Stimulated activated CD4-positive, alpha-beta T cell treated with anti-CD3 and anti-CD28 coated beads, Interleukin-4, amount 100 ng/mL, for 48 hours (primary cell): ENCODE measurements at places on chromosomes 7 and 10.

GRCh38 chr7:836429-836828 lies 4.2 kb downstream of the SUN1 start:
- DNase-seq = no peak

GRCh38 chr10:7082967-7083366 lies 327.9 kb downstream of the SFMBT2 start:
- no peak for DNase-seq

- no peak for DNase-seq
These were observed 36.9 kb downstream of the MET start for GRCh38 chr7:116708861-116709260.

DNA sequence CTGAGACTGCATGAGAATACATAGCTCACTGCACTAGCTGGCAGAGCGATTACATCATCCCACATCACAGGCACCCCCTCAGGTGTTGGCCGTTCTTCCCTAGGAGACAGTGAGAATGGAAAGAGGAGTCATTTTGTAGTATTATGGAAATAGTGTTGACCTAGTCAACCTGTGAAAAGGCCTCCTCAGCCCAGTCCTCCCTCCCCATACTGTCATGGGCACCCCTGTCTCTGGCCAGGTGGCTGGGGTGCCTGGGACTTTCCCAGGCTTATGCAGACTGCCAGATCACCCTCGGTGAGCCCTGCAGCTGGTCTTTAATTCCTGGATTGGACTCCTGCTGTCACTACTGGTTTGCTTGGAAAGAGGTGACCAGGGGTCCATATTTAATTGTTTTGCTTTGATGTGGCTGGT lies 4.0 kb downstream of the INPP5A start:
- no peak for DNase-seq

- DNase-seq = no peak
These were observed 36.8 kb downstream of the AVL9 start for GRCh38 chr7:32532086-32532485.

GRCh38 chr7:96418581-96418980 lies 96.7 kb upstream of the SLC25A13 start:
- no peak for DNase-seq

DNA sequence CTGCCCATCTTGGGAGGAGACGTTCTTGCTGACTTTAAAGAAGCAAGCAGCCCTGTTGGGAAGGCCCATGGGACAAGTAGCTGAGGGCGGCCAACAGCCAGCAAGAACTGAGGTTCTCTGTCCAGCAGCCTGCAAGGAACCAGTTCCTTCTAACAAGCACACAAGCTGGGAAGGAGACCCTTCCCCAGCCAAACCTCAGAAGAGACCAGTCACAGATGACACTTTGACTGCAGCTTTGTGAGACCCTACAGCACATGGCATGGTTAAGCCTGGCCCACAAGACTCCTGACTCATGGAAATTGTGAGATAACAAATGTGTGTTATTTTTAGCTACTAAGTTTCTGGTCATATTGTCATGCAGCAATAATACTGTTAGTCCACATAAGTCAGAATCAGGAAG lies 99.9 kb downstream of the PRLHR start:
- no peak for DNase-seq

DNA sequence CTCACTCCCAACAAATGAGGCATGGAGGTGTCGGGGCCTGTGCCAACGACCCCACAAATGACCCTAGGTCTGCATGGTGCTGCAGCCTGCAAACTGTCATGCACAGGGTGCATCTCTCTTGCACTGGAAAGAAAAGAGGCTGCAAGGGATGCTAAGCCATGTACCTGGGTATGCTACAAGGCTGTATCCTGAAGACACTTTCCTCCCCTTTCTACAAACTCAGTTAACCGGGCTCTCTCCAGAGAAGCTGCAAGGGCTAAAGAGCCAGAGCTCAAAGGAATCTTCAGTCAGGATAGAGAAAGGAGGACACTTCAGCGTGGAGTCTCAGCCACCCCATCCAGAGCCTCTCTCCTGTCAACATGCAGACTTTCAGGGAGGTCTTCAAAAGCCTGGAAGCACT lies 449.0 kb downstream of the GRID1 start:
- DNase-seq = no peak

DNA sequence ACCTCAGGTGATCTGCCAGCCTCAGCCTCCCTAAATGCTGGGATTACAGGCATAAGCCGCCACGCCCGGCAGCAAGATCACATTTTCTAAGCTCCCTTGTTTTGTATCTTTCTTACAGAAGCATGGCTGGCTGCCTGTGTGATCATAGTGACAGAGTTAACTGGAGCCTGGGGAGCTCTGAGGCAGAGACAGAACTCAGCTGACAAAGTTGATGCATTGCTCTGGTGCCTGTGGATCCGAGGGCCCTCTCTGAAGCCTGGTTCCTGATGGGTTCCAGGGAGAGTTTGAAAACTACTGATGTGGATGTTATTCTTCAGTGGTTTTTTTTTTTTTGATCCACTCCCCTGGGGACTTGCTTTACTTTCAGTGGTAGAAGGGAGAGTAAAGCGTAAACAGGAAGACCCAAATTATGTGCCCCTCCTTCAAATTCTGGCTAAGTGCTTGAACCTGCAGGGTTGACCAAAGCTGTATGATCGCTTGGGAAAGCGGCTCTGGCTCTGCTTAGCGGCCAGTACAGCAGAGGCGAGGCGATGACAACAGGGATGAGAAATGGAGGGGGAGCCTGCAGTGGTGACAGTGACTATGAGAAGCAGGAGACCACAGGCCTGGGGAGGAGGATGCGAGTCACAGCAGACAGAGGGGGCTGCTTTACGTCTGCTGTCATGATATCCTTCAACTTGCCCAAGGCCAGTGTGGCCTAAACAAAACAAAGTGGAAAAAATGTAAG lies 6.8 kb upstream of the EFCAB10 start:
- no peak for DNase-seq

DNA sequence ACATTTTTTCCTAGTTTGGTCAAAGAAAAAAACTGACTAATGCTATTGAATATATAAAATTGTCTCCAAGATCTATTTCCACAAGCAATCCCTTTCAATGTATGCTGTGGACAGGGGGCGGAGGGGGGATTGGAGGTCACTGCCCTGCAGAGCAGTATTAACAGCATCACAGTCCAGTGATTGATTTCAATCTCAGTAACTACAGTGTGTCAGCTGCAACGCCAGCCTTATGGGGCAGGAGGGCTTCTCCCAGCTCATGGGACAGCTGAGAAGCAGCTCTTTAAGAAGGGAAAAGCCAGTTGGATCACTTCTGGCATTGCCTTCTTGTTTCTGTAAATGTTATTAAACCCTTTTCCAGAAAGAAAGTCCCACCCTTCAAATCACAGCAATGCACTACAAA lies 65.0 kb downstream of the RAPGEF5 start:
- DNase-seq = no peak

- no peak for DNase-seq
These were observed 51.6 kb downstream of the HBP1 start for GRCh38 chr7:107220356-107220755.

DNA sequence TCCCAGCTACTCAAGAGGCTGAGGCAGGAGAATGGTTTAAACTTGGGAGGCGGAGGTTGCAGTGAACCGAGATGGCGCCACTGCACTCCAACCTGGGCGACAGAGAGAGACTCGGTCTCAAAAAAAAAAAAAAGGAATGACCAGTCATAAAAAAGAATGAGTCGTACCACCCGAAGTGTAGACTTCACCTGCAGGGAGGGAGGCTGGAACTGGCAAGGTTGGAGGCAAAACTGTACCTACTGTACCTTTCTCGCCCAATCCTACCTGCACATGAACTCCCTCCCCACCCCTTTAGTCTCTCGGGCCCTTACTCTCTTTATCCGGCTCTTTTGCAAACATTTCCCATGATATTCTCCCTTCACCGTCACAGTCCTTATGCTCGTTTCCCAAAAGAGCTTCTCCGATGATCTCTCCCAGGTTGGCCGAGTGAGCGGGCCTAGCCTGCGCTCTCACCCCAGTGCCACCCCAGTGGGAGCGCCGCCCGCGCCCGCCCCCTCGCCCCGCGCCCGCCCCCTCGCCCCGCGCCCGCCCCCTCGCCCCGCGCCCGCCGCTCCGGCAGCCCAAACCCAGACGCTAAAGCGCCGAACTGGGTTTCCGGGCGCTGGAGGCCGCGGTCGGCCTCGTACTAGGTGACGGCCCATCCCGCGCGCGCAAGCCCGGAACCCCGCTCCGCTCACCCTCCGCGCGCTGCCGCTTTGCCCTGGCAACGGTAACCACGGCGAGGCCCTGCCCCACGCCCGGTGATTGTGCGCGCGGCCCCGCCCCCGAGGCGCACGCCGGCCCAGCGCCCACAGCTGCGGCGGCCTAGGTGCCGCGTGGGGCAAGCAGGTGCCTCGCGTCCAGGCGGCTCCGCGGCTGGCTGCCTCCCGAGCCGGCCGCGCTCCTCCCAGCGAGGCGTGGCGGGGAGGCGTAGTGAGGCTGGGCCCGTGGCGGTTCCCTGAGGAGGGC lies at the start of gene SMKR1:
Gene SMKR1, plus strand, starts transcription at position 772 of the 948 bp plus-strand sequence. CDS start 294 bp downstream, outside the sequence.
- DNase-seq = peak; percentile 86

GRCh38 chr7:71984348-71984747 lies 427.8 kb downstream of the CALN1 start:
- no peak for DNase-seq

DNA sequence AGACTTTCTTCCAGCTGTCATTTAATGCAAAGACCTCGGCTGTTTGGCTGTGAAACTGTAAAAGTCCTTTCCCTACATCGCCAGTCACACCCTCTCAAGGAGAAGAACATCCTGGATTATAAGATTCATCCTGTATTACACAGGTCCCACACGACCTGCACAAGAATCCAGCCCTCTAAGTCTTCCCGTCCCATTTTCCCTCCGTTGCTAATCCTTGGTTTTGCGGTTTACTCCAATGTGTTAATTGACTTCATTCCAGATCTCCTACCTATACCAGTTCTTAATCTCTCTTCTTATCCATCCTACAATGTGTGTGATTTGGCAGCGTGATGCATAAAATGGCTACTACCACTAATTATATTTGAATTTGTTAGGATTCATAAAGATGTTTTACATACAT lies 110.4 kb downstream of the COL28A1 start:
- no peak for DNase-seq

DNA sequence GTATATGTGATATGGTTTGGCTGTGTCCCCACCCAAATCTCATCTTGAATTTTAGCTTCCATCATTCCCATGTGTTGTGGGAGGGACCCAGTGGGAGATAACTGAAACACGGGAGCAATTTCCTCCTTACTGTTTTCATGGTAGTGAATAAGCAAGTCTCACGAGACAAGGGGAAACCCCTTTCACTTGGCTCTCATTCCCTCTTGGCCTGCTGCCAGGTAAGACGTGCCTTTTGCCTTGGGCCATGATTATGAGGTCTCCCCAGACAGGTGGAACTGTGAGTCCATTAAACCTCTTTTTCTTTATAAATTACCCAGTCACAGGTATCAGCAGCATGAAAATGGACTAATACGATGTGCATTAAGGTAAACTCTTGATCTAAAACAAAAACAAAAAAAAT lies 357.1 kb upstream of the AOAH start:
- DNase-seq = peak; percentile 39

- no peak for DNase-seq
These were observed 8.4 kb downstream of the PPP2R2D start for GRCh38 chr10:131909014-131909808.

GRCh38 chr10:116126239-116126638 lies 146.8 kb downstream of the GFRA1 start:
- no peak for DNase-seq

DNA sequence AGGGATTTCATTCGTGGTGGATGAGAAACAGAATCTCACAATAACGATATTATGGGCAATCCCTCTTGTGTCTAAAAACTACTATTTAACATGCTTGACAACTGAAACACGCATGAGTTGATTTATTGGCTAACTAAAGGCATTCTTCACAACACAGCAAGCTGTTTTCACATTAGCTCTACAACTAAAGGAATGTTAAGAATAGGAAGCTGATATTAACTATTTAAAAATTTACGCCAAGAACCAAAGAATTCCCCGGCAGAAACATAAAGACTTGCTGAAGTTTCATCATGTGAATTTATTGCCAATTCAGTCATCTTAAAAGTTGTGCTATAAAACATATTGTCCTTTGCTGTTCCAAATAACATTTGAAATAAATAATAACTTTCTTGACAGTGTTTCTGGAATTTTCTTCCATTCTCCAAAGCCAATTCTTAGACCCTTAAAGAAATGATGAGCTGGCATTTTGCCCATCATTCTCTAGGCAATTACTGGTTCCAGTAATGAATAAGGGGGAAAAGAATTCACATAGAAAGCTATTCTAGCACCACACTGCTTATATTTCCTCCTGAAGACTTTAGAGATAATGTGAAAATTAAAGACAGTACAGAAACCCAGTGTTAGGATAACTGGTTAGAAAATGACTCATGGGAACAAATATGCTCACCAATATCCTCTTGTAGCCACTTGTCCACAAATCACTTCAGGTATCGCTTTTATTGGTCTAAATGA lies 233.1 kb downstream of the PARD3 start:
- no peak for DNase-seq

DNA sequence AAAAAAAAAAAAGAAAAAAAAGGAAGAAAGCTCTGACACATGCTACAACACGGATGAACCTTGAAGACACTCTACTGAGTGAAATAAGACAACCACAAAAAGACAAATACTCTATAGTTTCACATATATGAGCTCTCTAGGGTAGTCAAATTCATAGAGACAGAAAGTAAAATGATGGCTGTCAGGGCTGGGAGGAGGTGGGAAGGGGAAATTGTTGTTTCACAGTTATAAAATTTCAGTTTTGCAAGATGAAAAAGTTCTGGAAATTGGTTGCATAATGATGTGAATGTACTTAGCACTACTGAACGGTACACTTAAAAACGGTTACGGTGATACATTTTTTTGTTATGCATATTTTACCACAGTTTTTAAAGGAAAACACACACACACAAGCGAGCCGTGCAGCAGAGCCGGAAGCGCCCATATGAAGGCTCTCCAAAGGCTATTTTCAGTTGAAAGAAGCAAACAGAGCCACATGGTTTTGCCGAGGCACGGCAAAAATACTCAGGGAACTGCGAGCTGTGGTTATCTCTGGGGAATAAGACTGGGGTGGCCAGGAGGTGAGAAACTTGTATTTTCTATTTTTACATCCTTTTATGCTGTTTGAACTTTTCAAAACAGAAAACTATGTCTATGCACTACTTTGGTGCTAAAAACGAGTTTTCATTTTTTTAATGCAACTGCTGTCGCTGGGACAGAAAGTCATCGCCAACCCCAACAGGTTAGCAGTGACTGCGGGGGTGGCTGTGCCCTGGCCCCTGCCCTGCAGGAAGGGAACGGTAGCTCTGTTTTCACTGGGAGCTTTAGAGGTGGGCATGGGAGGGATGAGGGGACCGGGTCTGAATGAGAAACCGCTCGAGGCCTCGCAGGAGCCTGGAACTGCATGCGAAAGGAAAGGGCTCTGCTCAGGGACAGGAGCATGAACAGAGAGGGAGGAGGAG lies 132.9 kb downstream of the OAT start:
- DNase-seq = no peak

- no peak for DNase-seq
These were observed 15.2 kb downstream of the PDGFA start for GRCh38 chr7:504221-505111.

- DNase-seq = no peak
These were observed 63.5 kb upstream of the VKORC1L1 start for GRCh38 chr7:65809259-65809981.
